Hair follicular keratinocyte (primary cell): ENCODE measurements at places on chromosomes 12 and 14. TPM values are rescaled to one million over a fixed set of nuclear protein-coding genes. Genes with fewer than 3 reads are reported as not detected.

NAA30 gene
- total RNA-seq: 9.6 and 10.2 TPM in 2 replicates

CLEC9A gene
- not detected in 2 replicates for total RNA-seq

OR4E2 gene
- total RNA-seq: not detected in 2 replicates

SOAT2 gene
- total RNA-seq: not detected in 2 replicates

CISTR gene
- not detected in 2 replicates for total RNA-seq

APOLD1 gene
- total RNA-seq: 0.23 and 0.38 TPM in 2 replicates

SLC7A7 gene
- 0.78 and 5.2 TPM in 2 replicates for total RNA-seq

KIF21A gene
- 17.0 and 20.6 TPM in 2 replicates for total RNA-seq

SDS gene
- not detected in 2 replicates for total RNA-seq

ANKRD33 gene
- total RNA-seq: not detected in 2 replicates

TGM1 gene
- 10.5 and 19.3 TPM in 2 replicates for total RNA-seq
